ENCODE measurements at places on chromosomes 13 and 19. TPM values are rescaled to one million over a fixed set of nuclear protein-coding genes. Genes with fewer than 3 reads are reported as not detected.

Gene FCAR
- total RNA-seq, result not detected

Gene C1QTNF9
- total RNA-seq, result not detected

Gene NLRP9
- total RNA-seq, result not detected

DNA sequence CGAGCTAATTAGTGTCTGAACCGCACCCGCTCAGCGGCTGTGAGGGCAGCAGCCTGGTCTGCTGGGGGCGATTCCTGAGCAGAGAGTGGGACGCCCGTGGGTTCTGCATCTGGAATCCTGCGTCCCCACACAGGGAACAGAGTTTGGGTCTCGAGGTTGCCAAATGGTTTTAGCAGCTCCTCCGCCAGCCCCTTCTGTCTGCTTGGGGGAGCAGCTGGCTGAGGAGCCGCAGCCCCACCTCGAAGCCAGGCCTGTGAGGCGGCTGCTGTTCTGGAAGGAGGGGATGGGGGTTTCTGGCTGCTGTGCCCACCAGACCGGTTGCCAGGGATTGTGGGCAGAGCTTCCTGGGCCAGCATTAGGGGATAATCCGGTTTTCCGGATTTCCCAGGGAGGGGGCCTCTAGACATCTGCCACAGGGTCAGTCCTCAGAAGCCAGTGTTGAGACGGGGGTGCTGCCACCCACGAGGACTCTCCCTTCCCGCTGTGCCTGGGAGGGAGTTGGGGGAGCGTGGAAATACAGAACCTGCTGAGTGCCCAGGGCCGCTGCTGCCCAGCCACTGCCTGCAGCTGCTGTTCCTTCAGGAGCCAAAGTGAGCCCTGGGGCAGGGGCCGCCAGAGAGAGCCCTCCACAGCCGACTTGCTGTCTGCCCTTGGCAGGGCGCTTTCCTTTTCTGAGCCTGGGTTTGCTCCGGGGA lies 2.0 kb downstream of the CDC34 start:
- peaks cover 20% of the 10 kb centered on the region for H3K36me3 ChIP-seq
- peak overlapping the region; percentile 99 for H3K4me3 ChIP-seq
- H3K27me3 ChIP-seq, result no peaks in the 10 kb centered on the region
- no peak for DNase-seq
- peaks cover 44% of the 10 kb centered on the region for H3K4me1 ChIP-seq
- H3K27ac ChIP-seq, result peak overlapping the region; percentile 96

DNA sequence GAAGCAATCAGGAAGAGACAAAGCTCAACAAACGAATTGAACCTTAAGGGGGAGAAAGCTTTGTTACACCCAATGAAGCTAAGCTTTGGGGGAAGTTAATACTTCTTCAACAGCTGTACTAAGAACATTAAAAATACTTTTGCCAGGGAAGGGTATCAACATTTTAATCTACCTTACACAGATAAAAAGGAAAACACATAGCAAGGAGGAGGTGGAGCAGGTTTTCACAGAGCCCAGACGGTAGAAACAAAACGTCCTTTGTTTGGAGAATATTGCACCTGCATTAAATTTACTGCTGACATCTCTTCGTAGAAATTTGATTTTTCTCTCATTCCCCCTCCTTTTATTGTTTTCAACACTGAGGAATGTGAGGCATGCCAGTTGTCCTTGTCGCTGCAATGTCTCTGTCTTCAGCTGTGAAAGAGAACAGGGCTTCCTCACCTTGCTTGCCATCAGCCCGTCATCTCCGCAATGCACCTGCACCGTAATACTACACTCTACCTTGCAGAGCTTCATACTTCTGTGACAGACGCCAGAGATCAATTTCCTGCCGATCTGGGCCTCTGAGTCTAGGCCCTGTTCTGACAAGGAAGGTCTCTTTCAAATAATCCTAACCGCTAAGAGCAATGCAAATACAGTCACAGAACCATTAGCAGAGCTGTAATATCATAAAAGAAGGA lies 270.8 kb downstream of the SPRY2 start:
- H3K27me3 ChIP-seq, result no peaks in the 10 kb centered on the region
- H3K36me3 ChIP-seq, result no peaks in the 10 kb centered on the region
- H3K27ac ChIP-seq, result no peak overlapping the region
- H3K4me3 ChIP-seq, result no peak overlapping the region
- no peaks in the 10 kb centered on the region for H3K4me1 ChIP-seq

GRCh38 chr13:78604782-78605611 lies 1.6 kb upstream of the POU4F1 start:
- H3K36me3 ChIP-seq, result no peaks in the 10 kb centered on the region
- DNase-seq, result no peak
- peaks cover 36% of the 10 kb centered on the region for H3K4me1 ChIP-seq
- H3K27me3 ChIP-seq, result peaks cover 73% of the 10 kb centered on the region

GRCh38 chr19:51461723-51462161 lies 3.5 kb upstream of the SIGLEC8 start:
- no peaks in the 10 kb centered on the region for H3K27me3 ChIP-seq
- DNase-seq, result no peak
- no peak overlapping the region for H3K27ac ChIP-seq
- H3K4me1 ChIP-seq, result no peaks in the 10 kb centered on the region

DNA sequence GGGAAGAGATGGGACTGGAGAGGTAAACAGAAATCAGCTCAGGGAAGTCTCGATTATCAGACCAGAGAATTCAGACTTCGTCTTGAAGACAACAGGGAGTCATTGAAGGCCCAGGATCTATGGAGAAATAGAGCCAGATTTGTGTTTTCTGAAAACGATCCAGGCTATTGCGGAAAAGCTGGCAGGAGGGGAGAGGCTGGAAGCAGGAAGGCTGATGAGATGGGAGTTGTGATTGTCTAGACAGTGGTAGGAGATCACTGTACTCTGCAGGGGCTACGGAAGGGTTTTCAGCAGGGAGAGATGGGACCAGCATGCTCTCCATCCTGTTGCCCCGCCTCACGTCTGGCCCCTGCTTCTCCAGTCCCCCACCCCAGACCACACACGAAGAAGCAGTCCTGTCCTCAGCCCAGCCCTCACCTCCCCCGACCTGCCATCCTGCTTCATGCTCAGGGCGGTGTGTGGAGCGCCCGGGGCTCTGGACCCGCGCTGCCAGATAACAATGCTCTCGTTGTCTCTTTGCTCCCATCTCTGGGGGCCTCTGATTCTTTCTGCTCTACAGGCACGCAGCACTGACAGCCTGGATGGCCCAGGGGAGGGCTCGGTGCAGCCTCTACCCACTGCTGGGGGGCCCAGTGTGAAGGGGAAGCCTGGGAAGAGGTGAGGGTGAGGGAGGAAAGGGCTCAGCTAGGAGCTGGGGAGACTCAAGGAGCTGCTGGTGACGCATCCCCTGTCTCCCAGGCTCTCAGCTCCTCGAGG lies 1.9 kb downstream of the ARHGAP33 start:
- DNase-seq, result no peak
- no peak overlapping the region for H3K27ac ChIP-seq
- H3K36me3 ChIP-seq, result peaks cover 41% of the 10 kb centered on the region
- H3K4me1 ChIP-seq, result peaks cover 13% of the 10 kb centered on the region
- no peaks in the 10 kb centered on the region for H3K27me3 ChIP-seq

Gene PODNL1
- total RNA-seq, result 3.4 TPM

Gene CDC16
- 22.9 TPM for total RNA-seq

DNA sequence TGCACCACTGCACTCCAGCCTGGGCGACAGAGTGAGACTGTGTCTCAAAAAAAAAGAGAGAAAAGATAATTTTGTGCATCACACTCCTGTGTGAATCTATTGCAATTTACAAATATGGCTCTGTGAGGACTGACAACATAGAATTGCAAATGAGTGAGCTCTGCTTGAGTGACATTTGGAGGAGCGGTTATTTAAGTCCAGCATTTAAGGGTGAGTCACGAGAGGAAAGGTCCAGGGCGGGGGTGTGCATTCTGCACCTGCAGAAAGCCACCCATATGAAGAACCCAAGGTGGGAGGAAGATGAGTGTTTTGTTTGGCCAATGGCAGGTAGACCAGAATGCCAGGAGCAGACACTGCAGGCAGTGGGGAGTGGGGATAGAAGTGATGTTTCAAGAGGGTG lies 58.5 kb downstream of the DGKH start:
- no peak overlapping the region for H3K27ac ChIP-seq
- no peaks in the 10 kb centered on the region for H3K36me3 ChIP-seq

GRCh38 chr13:24361113-24361512 lies 51.7 kb downstream of the C1QTNF9 start:
- DNase-seq, result no peak
- no peaks in the 10 kb centered on the region for H3K27me3 ChIP-seq
- no peak overlapping the region for H3K27ac ChIP-seq
- no peaks in the 10 kb centered on the region for H3K4me1 ChIP-seq
- no peaks in the 10 kb centered on the region for H3K36me3 ChIP-seq
- no peak overlapping the region for H3K4me3 ChIP-seq

Gene FAM32A
- 53.5 TPM for total RNA-seq

DNA sequence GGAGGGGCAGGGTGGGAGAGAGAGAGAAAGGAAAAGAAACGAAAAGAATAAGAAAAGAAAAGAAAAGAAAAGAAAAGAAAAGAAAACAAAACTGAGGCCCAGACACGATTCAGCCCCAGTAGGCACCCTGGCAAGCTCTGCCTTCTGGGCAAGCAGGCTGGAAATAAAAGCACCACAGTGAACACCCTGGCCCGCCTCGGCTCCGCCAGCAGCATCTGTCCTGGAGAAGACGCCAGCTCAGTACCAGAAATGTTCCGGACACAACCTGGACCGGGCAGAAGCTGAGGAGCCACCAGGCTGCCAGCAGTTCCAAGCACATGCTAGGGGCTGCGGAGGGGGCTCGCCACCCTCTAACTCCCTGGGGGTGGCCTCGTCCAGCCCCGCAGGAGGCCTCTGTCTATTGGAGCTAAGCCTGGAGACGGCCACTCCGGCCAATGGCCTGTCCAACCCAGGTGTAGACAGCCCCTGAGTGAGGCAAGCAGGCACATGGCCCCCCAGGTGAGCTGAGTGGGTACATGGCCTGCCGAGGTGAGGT lies 11.4 kb upstream of the CPAMD8 start:
- no peak overlapping the region for H3K27ac ChIP-seq
- H3K27me3 ChIP-seq, result no peaks in the 10 kb centered on the region
- H3K4me1 ChIP-seq, result no peaks in the 10 kb centered on the region
- no peak for DNase-seq
- H3K4me3 ChIP-seq, result no peak overlapping the region
- no peaks in the 10 kb centered on the region for H3K36me3 ChIP-seq

GRCh38 chr13:21670006-21670882 lies 629 bp upstream of the FGF9 start:
- peaks cover 14% of the 10 kb centered on the region for H3K27me3 ChIP-seq
- peak overlapping the region; percentile 50 for H3K4me3 ChIP-seq
- no peaks in the 10 kb centered on the region for H3K36me3 ChIP-seq
- no peak for DNase-seq
- peaks cover 33% of the 10 kb centered on the region for H3K4me1 ChIP-seq
- H3K27ac ChIP-seq, result no peak overlapping the region

- H3K27me3 ChIP-seq, result no peaks in the 10 kb centered on the region
- no peak for DNase-seq
- H3K36me3 ChIP-seq, result no peaks in the 10 kb centered on the region
- no peak overlapping the region for H3K27ac ChIP-seq
- no peaks in the 10 kb centered on the region for H3K4me1 ChIP-seq
- no peak overlapping the region for H3K4me3 ChIP-seq
These were observed 471.0 kb downstream of the COG6 start for GRCh38 chr13:40126306-40127085.

DNA sequence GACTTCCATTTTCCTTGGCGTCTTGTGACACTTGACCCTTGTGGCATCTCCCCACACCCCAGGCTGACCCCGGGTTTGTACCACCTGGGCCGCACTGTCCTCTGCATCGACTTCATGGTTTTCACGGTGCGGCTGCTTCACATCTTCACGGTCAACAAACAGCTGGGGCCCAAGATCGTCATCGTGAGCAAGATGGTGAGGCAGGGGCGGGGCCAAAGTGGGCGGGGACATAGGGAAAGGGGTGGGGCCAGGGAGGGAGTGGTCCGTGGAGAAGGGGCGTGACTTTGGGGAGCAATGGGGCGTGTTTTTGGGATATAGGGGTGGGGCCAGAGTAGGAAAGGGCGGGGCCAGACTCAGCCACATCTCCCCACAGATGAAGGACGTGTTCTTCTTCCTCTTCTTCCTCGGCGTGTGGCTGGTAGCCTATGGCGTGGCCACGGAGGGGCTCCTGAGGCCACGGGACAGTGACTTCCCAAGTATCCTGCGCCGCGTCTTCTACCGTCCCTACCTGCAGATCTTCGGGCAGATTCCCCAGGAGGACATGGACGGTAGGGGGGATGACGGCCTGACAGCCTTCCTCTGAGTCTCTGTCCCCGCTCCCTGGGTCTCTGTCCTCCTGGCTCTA lies 42.8 kb downstream of the TRPM4 start:
- no peak overlapping the region for H3K4me3 ChIP-seq
- H3K4me1 ChIP-seq, result peaks cover 20% of the 10 kb centered on the region
- peaks cover 11% of the 10 kb centered on the region for H3K36me3 ChIP-seq

DNA sequence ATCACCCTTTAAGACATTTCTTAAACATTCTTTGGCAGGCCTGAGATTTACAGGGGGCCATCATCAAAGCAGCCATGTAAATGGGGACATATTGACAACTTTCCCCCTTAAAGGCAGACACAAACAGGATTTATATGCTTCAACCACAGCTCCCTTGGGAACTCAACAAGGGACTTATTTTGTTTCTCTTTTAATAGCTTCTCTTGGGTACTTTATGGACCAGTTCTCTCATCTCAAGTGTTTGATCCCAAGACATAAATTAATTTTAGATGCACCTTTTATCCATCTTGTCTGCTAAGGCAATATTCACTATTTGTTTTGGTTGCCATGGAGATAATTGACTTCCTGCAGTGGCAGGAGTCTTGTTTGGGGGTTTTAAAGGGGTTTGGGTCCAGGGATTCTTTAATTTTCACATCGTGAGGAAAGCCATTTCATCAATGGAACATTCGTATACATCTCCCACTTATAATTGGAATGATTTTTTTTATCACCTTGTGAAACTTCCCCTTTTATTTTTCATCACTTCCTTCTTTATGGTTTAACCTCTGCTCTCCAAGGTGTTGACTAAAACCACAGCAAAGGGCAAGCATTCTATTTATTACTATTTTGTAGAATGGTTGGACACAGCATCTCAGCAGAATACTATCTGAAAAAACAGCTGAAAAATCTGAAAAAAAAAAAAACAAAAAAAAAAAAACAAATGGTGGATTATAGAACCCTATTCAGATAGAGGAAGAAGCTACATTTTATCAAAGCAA lies 726.0 kb downstream of the DIAPH3 start:
- DNase-seq, result no peak
- H3K27me3 ChIP-seq, result no peaks in the 10 kb centered on the region
- no peaks in the 10 kb centered on the region for H3K4me1 ChIP-seq
- H3K27ac ChIP-seq, result no peak overlapping the region

Gene UPF3A
- 19.1 TPM for total RNA-seq

- no peak for DNase-seq
- H3K36me3 ChIP-seq, result no peaks in the 10 kb centered on the region
- no peak overlapping the region for H3K27ac ChIP-seq
- peaks cover 14% of the 10 kb centered on the region for H3K4me1 ChIP-seq
- no peak overlapping the region for H3K4me3 ChIP-seq
These were observed 687 bp upstream of the SYT3 start for GRCh38 chr19:50640368-50640767.
